ENCODE measurements at places on chromosomes 13 and 19.

GRCh38 chr19:48678201-48678600, 5.4 kb upstream of the NTN5 start:
- no peak for DNase-seq

- no peak for DNase-seq
Observed at GRCh38 chr13:49927755-49928154, 8.4 kb downstream of the SPRYD7 start.

DNA sequence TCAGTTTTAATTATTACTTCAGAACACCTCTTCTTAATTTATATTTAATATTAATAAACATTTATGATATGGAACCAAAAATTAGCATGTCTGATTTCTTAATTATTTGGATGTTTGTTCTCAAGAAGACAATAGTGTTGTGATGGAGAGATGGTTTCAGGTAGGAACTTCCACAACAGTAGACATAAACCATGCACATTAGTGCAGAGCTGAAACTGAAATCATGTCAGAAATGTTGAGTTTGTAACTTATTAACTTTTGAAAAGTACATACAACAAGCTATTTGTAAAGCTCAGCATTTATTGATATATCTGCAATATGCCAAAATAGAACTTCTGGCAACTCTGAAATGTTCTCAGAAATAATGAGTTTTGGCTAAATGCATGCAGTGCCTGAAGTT, 11.8 kb upstream of the EDNRB start:
- no peak for DNase-seq

GRCh38 chr19:1457031-1457739, 7.3 kb downstream of the APC2 start:
- no peak for DNase-seq

GRCh38 chr19:10372690-10373089, 7.7 kb downstream of the TYK2 start:
- no peak for DNase-seq

- no peak for DNase-seq
Observed at GRCh38 chr19:41624937-41625336, 1.9 kb downstream of the CEACAM4 start.

DNA sequence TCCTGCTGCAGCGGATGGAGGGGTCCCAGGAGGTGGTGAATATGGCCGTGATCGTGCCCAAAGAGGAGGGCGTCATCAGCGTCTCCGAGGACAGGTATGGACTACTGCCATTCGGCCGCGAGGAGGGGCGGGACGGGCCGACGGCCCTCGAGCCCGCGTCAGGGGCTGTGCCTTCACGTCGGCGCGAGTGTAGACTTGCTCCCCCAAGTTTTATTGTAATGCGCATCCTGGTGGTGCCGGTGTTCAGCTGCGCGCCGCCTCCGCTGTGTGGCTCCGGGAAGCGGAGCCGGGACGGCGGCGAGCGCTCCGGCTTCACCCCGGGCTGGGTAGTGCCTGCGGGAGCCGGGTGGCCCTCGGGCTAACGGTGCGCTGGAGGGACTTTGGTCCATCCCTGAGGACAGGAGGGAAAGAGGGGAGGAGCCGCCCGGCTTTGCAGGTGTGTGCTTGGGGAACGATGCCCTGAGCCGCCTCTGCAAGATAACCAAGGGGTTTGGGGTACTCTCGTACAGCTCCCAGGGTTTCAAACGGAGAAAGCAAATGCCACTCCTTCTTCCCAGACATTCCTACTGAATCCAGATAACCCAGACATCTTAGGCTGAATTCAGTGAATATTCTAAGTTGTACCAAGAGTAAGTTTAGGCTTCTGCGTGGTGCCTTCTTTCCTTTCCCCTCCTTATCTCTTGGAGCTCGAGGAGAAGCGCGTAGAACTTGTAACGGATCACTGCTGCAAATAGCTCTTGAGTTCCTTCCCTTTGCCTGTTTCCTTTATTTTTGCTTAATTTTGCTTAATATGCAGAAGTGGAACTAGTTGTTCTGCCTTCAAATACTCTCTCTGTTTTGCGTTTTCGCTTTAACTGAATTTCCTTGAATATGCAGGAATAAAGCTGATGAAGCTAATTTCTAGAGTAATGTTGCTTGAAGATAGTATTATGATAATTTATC, 740 bp downstream of the WDFY2 start:
- DNase-seq: no peak

DNA sequence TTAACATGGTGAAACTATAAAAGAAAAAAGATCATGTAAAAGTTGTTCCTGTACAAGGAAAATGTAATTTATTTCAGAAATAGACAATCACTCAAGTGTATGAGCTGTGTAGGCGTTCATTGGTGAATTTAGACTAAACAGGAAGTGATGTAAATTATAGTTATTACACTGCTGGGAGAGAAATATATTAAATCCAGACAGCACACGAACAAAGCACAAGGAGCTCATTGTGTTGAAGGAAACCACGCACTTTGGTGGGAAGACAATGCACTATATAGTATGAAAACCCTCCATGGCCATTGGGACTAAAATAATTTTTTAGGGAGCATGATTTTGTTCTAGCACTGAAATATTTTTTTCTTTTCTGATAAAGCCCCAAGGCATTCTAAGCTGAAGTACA, 450.5 kb downstream of the KLF12 start:
- no peak for DNase-seq

DNA sequence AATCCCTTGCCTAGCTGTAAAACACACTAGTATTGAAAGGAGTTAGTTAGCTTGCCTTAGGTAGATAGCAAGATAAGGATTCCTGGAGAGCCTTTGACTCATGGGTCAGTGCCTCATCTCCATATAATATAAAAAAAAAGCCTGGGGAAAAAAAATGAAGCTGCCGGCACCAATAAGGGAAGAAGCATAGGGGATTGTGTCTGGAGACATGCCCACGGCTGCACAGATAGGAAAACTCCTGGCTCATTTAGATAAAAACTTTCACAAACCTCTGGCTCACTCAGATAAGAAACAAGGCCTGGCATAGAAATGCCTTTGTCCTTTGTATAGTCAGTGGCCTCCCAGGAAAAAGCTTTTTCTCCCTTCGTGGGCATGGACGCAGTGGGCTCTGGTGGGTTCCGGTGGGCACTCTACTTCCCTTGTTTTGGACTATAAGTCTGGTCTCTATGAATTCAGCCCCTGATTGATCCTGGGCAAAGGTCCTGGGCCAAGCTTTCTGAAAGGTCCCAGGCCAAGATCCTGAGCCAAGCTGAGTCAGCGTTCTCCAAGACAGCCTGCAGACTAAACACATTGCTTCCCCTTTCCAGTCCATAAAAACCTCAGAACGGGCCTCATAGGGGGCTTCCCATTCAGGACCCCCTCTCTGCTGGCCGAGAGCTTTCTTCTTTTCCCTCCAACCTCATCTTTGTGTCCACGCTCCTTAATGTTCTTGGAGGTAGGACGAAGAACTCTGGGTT, 4.9 kb upstream of the OR7A17 start:
- DNase-seq: no peak

- no peak for DNase-seq
Observed at GRCh38 chr19:48806518-48806817, 4.4 kb downstream of the BCAT2 start.

DNA sequence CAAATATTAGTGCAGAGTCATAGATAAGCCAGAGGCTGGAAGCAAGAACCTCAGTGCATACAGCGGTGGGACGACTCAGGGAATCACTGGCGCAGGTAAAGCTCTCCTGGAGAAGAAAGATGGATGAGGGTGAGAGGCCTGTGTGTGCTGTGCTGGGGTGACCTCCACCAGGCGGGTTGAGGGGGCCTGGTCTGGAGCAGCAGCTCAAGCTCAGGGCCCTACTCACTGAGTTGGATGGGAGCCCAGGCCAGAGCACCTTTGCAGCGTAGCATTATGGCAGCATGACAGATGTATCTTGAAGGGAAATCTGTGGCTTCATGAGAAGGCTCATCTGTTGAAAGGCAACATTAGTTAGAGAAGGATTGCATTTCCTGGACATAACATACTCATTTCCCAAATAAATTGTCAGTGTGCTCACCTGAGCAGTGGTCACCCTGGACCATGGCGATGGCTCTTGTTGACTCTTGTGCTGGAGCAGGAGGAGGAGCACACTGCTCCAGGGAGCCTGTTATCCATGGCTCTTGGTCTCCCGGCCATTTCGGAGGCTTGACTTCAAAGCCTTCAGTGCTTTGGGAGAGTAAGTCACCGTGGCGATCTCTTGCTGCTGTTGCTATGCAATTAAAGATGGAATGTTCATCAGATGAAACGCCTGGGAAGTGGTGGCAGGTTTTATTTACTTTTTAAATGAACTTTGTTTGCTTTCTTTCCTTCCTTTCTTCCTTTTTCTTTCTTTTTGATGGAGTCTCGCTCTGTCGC, 25.0 kb downstream of the HNRNPM start:
- DNase-seq: no peak

- no peak for DNase-seq
Observed at GRCh38 chr13:60707878-60708277, 310.9 kb downstream of the TDRD3 start.

DNA sequence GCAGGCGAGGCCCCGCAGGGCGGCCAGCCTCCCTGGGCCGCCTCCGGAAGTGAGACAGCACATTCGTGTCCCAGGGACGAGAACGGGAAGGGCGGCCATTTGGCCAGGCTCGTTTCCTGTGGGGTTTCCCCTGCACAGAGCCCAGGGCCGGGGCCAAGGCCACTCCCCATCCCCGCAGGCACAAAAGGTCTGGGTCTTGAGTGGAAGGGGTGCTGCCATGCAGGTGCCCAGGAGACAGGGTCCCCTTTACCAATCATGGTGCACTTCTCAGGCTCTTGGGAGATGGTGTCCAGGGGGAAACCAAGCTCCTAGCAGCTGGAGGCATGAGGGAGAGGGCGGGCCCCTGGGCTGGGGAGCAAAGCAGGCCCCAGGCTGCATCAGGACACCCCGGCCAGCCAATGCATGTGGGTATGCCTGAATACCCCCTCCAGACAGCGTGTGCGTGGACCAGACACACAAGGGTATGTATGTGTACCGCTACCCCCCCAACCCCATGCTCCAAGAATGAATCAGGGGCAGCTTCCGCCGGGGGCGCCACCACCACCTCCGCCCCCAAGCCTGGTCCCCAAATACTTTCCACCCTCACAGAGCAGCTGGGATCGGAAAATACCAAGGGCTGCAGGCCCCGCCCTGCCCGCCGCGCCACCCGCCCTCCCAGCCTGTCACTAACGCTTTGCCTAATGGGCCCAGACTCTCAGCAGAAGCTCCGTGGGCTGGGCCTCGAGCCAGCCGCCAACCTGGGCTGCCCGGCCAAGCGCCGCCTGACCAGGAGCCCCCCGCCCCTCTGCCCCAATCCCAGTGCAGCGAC, 37.6 kb upstream of the NANOS3 start:
- peak; percentile 60 for DNase-seq

GRCh38 chr19:40801426-40802299, 2.7 kb downstream of the EGLN2 start:
- no peak for DNase-seq

- no peak for DNase-seq
Observed at GRCh38 chr13:114330086-114330485, 15.8 kb downstream of the CHAMP1 start.

GRCh38 chr19:18850471-18851375, 19.0 kb downstream of the UPF1 start:
- DNase-seq: no peak

GRCh38 chr19:17393002-17393401, 994 bp downstream of the CCDC194 start:
- DNase-seq: no peak

- no peak for DNase-seq
Observed at GRCh38 chr19:18906605-18907519, 10.9 kb upstream of the CERS1 start.

GRCh38 chr13:52884429-52885010, 36.1 kb upstream of the PCDH8 start:
- DNase-seq: no peak

DNA sequence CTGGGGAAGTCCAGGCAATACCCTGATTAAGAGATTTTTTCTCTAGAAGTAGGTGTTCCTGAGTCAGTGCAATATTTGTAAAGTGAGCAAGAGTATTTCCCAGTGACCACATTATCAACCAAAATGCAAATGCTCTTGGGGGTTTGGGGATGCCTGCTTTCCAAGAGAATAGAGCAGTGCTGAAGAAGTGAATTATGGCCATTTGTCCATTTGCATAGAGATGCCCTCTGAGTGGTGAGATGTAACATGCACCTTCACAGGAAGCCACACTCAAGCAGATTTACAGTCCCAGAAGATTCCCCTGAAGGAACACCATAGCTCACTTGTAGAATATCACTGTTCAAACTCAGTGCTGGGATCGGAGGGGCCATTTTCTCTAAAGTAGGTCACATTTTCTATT, 71.8 kb downstream of the TNFSF11 start:
- no peak for DNase-seq

DNA sequence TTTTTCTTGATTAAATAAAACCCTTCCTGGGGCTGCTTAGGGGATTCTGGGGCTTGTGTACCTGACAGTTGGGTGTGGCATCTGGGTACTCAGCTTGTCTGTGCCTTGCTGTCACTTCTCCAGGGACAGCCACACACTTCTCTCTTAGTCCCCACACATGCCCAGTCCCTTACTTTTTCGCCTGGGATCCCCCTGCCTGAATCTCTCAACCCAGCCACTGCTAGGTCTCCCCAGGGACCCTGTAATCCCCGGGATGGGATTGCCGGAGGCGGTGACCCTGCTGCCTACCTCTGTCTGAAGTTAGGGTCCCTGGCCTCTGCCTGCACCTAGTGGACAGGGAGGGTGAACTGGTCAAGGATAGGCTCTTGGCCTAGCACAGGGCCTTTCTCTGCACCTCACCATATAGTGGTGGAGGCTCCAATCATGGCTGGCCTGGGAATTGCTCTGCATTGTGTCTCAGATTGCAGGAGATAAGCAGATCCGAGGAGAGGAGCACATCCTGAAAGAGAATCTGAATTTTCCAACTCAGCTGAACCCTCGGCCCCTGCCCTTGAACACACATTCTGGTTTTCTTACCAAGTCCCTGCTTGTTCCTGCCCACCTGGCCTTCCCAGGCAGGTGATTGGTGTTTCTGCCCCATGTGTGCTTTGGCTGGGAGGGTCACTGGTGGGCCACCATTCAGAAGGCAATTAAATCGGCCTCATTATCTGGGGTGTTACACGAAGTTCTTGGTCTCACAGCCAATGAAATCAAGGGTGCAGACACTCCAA, 8.7 kb upstream of the ZNF492 start:
- DNase-seq: no peak

DNA sequence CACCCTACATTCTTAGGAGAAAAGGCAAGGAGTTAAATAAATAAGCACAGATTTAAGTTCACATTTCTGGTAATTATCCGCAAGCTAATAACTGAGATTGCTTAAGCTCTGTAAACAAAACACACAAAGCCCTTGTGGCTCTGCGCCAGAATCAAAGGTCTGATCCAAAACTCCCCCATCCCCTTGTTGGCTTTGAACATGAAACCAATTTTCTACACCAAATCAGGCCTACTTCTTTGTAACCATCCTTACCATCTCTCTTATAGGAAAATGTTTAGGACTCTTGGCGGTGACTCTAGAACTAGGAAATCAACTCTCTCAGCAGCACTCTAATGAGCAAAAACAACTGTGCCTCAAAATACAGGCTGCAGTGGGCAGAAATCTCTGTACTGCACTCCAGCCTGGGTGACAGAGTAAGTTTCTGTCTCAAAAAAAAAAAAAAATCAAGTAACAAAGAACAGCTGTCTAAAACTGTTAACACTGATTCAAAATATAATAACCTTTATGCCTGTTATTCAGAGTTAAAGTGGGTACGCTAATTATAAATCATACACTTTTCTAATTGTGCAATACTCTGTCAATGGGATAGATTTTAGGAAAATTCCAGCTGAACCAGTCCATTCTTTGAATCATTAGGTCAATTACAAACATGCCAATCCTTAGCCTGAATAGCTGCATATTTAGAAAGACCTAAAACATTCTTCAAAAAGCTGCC, 25.8 kb downstream of the ABCC4 start:
- DNase-seq: no peak

GRCh38 chr13:48888613-48889012, 87.1 kb upstream of the FNDC3A start:
- DNase-seq: no peak

All from GOT3 (cell line).